ENCODE measurements at places on chromosomes 7 and 10.

DNA sequence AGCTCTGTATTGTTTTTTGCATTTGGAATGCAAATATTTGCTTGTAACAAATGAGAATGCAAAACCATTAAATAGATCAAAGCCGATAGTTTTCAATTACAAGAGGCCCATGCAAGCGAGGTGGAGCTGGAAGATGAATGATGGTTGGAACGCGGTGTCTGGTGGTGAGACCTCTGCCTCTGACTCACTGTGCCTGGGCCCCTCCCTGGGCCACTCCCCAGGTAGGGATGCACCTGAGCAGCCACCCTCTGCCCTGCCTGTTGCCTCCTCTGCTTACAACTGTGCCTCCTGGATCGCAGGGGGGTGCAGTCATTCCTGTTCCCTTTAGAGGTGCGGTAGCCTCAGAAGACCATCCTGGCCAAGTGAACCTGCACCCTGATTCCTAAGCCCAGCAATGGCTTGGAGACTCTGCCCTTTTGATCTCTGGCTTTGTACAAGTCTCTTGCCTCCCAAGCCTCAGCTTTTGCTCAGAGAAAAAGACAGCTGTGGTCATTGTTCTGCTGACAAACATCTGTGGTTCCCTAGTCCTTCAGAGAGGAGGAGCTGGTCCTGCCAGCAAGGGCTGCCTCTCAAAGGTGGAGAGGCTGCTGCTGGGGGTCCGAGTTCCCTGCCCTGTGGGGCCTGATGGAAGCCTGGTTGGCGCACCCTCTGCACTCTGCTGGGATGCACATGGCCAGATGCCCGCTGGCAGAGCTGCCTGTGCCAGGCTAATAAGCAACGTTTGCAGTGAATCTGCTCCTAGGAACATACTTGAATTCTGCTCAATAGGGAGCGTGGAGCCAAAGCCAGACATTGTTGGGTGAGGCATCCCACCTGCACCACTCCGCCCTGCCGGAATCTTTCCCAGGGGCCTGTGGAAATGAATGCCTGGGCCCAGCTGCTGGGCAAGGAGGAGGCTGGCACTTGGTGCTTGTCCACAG is 126.3 kb upstream of the TCERG1L start:
- no peak for DNase-seq

DNA sequence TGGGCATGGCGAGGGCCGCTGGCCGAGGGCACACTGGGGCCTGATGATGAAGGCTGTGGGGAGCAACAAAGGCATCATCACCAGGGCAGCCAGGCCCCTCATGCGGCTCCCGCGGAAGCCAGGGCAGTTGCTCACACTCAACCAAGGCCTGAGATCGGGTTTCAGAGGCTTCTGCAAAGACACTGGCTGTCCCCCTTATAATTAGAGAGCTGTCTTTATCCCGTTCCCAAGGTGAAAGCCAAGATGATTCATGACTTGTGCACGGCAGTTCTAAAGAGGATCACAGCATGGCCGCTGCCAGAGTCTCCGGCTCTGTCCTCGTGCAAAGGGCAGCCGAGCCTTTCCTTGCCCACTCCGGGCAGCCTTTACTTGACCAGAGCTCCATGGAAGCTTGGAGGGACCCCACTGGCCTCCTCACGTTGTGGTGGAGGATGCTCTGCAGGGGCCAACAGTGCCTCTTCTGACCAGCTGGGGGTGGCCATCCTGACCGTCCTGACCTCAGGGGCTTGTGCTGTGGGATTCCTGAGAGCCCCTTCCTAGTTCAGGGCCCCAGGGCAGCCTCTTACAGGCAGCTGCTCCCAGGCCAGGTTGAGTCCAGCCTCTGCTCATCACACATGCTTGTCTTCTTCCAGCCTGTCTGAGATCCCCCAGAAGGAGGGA is 82.3 kb downstream of the PRKAG2 start:
- DNase-seq = no peak

GRCh38 chr10:84358743-84359142 is 30.4 kb downstream of the CCSER2 start:
- DNase-seq = no peak

- no peak for DNase-seq
Measured at GRCh38 chr7:47283497-47284131, 298.3 kb downstream of the TNS3 start.

GRCh38 chr7:114941692-114942091 is 19.8 kb downstream of the MDFIC start:
- no peak for DNase-seq

DNA sequence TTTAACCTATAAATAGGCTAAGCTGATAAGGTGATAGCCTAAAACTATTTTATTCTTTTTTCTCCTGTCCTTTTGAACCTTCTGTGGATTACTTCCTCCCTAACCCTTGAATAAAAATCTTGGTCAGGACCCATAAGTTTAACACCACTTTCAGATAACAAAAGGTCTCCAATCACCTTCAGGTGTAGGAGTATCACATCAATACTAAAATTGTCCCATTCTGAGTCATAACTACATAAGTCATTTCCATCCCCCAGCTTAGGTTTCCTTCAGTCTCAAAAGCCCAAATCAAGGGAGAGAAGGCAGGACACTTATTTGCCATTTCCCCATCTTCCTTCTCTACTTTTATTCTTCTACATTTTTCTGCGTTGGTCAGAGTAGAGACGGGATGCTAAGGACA is 56.9 kb upstream of the WNT16 start:
- no peak for DNase-seq

DNA sequence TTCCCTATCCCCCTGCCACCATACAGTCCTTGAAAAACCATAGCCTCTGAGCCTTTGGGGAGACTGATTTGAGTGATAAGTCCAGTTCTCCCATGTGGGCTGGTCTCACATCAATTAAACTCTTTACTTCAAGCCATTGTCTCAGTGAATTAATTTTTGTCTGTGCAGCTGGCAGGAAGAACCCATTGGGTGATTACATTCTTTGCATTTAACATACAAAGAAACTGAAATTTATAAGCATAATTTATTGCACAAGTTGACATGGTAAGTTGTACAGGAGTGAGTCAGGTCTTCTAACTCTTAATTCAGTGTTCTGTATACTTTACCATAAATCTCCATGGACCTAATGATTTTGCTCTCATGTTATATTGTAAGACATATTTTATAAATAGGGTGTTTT is 1613.0 kb upstream of the LRRTM3 start:
- no peak for DNase-seq

DNA sequence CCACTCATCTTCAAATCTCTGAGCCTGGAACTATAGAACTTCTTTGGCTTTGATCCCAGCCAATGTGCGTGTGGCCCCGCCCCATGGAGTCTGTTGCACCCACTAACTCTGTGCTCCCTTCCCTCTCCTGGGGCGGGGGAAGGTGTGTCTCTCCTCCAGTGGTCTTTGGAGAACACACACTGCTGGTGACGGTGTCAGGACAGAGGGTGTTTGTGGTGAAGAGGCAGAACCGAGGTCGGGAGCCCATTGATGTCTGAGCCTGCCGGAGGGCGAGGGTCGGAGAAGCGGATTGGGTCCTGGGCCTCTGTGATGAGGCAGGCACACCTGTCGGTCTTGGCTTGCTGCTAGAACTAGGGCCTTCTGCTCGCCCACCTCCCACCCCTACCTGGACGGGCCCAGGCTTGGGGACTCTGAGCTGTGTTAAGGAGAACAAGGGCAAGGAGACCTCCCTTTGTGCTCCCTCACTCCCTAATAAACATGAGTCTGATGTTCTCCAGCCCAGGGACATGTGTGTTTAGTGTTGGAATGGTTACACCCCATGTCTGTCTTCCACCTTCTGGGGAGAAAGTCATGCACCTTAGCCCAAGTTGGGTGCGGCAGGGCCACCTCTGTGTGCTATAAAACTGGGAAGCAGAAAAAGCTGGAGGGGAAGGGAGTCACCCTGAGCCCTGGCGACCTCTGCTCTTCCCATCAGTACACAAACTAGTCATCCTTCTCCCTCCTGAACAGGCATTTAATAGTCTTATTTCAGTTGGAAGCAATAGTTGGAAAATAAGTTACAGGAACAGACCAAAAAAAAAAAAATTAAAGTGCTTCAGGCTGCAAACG is 4.6 kb downstream of the TRAPPC14 start:
- DNase-seq = no peak

GRCh38 chr7:41220266-41220665 is 482.6 kb downstream of the INHBA start:
- DNase-seq = no peak

- no peak for DNase-seq
Measured at GRCh38 chr10:131678171-131678570, 222.6 kb upstream of the PPP2R2D start.

GRCh38 chr7:50660040-50660829 is 95.0 kb upstream of the DDC start:
- DNase-seq = no peak

DNA sequence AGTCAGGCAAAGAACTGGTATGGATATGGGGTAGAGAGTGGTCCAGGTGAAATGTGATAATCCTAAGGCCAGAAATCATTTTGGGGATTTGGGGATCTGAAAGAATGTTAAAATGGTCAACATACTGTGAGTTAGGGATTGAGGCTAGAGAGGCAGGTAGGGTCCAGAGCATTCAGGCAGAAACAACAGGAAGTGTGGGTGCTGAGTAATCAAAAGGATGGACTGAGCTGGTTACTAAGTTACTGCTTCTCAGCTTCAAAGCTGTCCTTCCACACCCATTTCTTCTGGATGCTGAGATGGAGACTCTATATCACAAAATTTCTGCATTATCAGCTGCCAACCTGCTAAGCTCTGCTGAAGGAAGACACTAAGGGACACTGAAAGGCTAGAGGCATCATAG is 30.6 kb upstream of the PRKCQ start:
- no peak for DNase-seq

GRCh38 chr7:155234158-155234492 is 63.6 kb upstream of the INSIG1 start:
- no peak for DNase-seq

DNA sequence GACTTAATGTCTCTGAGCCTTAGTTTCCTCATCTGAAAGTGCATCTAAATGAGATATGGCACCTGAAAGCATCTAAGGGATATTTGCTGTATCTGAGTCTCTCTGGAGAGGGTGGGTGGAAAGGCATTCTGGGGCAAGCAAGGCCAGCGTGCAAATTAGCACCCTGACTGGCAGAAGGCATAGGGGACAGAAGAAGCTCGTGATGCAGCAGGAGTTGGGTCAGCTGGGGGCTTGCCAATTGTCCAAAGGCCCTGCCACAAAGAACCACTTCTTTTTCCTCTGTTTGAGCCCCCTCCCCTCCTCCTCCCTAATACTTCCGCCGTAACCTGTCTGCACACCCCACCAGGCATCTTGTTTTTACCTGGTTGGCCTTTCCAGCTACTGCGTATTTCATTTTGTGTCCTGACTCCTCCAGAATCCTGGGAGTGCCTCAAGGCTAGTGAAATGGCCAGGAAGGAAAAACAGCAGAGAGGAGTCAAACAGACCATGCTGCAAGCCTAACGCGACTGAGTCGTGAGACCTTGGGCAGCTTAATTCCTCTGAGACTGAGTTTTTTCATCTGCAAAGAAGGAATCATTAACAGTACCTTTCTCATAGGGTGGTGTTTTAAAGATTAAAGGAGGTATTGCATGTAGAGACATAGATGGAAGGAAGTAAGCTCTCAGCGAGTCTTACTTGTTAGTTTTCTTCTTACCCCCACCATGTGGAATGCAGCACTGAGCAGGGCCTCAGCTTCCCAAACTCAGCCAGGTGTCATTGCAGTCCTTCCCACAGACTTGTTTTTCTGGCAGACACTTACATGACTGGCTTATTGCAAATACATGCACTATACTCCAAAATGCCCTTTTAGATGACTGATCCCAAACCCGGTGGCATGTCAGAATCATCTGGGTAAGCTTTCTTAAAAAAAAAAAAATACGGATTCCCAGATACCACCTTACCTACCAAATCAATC is 49.1 kb upstream of the MXI1 start:
- no peak for DNase-seq
